ENCODE measurements at places on chromosomes 1 and 21.

- DNase-seq: no peak
These were observed 37.3 kb downstream of the MFSD2A start for GRCh38 chr1:39992234-39992633.

DNA sequence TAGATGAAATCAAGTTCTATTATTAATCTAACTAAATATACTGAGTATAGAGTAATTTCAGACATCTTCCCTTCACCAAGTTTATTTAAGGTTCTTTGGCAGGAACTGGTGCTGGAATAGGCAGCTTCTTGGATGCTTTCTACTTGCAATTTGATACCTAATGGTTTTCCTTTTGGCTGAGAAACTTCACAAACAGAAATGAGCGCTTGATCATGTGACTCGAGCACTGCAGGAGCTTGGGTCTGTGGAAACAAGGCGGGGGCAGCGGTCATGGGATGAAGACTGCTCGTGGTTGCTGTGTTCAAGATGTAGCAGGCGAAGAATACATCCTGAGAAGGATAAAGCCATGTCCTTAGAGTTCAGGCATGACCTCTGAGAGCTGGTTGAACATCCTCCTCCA is 136.8 kb downstream of the PTPRC start:
- no peak for DNase-seq

GRCh38 chr1:167861664-167862381 is 52.1 kb downstream of the ADCY10 start:
- DNase-seq: no peak

DNA sequence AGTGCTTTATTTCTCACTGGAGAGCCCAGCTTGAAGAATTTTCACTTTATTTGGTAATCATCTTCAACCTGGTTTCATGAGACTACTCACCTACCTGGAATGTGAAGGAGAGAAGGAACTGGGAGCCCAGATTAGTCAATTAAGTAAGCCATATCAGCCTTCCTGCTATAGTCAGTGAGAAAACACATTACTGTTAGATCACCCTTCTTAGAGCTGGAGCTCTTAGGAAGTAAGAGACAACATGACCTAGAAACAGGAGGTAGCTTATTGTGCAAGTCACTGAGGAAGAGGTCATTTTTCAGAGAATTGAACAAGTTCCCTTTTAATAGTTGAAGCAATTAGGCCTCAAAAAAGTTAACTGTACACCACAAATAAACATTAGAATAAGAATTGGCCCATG is 49.2 kb upstream of the TEKT2 start:
- no peak for DNase-seq

All from Caco-2 (cell line).